ENCODE measurements at places on chromosomes 7 and 10.

GRCh38 chr7:100166970-100167911 lies 1.2 kb downstream of the GAL3ST4 start:
- no peak for DNase-seq

GRCh38 chr7:134462337-134462925 lies 3.5 kb upstream of the AKR1B1 start:
- DNase-seq: no peak

GRCh38 chr7:101516851-101517250 lies 112.2 kb downstream of the MYL10 start:
- DNase-seq: no peak

DNA sequence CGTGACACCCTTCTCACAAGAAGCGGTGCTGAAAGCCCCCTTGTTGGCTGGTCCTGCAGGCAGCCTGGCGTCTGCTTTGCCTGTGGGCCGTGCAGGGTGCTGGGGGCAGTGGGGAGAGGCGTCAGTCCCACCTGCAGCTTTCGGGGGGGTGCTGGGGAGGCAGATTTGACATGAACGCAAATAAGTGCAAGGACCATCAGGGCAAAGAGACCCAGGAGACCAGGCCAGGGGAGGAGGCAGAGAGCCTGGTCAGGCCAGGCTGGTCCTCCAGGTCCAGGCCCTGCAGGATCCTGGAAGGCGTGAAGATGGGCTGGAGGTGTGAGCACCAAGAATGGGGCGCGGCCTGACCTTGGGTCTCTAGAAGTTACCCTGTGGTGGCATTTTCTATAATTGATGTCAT lies 81.6 kb downstream of the MGMT start:
- no peak for DNase-seq

GRCh38 chr10:79331709-79332108 lies 15.6 kb upstream of the PPIF start:
- DNase-seq: no peak

GRCh38 chr7:158311791-158312190 lies 275.8 kb downstream of the PTPRN2 start:
- no peak for DNase-seq

GRCh38 chr10:43079856-43080255 lies 3.0 kb downstream of the RET start:
- no peak for DNase-seq

GRCh38 chr10:26197248-26197647 lies 19.3 kb upstream of the GAD2 start:
- no peak for DNase-seq

DNA sequence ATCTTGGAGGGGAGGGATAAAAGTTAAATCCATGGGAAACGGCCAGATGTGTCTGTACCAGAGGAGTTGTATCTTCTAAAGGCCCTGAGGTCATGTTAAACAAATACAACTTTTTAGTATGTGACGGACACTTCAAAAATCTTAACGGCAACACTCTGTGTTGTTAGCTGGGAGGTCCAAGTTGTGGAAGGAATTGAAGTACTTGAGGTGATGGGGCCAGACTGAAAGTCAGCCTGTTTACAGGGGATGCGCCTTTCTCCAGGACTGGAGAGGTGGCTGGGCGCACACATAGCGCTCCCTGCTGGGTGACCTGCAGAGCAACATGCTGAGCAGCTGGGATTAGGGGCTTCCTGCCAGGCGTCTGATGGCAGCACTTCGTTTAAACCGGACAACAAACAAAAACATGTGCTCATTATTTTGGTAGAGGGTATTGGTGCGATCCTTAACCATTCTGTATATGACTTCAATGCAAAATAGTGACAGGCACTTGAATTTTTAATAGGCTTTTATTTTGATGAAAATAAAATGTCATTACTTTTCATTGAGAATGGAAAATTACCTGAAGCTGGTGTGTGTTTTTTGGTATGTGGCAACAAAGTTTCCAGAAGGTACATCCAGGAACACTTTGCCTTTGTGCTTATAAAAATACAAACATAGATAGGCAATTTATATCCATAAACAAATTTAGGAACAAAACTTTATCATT lies 198.2 kb downstream of the MLLT10 start:
- DNase-seq: no peak

DNA sequence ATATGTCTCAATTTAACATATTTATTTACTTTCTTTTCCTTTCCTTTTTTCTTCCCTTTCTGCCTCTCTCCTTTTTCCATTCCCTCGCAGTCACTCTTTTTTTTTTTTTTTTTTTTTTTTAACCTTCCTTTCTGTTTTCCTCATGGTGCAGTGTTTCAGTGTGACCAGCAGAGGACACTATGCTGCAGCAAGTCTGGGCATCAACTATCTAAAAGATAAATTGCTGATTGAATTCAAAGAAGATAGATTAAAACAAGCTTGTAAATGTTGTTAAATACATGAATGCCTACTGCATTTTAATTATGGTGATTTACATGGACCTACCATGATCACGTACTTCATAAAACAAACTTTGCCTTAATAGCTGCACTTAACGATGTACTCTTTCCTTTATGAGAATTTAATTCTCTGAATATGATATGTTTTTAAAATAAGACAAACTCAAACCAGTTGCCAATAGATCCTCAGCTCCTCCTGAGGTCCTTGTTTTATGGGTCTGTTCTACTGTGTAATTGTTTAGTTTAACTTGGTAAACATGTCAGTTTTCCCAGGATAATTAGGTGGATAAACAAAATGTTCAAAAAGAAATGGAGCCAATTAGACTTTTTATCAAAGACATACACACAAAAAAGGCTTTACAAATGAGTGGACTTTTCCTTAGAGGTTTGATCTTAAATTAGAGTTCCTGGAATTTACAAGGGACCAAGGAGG lies 101.0 kb upstream of the AGR3 start:
- DNase-seq: no peak

DNA sequence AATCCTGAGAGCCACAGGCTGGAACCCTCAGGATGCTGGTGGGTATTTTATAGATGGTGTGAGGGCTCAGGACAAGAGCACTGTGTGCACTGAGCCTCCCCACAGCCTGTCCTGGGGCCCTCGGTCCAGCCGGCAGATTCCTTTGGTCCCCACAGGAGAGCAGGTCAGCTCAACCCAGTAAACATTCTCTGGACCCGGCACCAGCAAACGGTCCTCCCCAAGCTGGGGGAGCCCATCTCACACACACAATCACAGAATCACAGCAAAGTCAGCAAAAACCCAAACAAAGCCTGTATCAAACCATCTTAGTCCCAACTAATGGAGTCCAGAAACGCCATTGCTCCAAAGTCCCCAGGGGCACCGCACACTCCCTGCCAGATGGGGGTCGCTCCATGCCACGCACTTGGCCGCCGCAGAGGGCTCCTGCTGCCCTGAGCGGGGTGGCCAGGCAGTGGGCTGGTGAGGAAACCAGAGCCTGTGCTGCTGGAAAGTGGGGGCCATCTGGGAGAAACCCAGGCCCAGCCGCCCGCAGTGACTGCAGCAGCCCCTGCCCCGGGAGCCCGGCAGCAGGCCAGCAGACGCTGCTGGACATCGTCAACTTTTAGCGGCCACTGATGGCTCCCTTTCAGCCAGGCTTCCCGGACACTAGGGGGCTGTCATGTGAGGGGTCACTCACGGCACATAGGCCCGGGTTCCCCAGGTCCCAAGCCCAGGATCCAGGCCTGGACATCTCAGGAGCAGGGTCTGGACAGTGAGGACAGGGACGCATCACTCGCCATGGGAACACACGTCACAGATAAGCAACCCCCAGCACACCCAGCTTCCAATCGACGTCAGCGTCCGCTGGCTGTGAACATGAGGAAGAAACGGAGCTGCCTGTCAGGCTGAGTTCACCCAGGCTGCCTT lies 52.6 kb downstream of the DPYSL4 start:
- no peak for DNase-seq

Data from NCI-H2107 (cell line).